Myocyte (in vitro differentiated cells): ENCODE measurements at places on chromosomes 12 and 14. TPM values are rescaled to one million over a fixed set of nuclear protein-coding genes. Genes with fewer than 3 reads are reported as not detected.

- no peak for DNase-seq
Observed at GRCh38 chr12:107844312-107844921, 69.9 kb downstream of the ASCL4 start.

DNA sequence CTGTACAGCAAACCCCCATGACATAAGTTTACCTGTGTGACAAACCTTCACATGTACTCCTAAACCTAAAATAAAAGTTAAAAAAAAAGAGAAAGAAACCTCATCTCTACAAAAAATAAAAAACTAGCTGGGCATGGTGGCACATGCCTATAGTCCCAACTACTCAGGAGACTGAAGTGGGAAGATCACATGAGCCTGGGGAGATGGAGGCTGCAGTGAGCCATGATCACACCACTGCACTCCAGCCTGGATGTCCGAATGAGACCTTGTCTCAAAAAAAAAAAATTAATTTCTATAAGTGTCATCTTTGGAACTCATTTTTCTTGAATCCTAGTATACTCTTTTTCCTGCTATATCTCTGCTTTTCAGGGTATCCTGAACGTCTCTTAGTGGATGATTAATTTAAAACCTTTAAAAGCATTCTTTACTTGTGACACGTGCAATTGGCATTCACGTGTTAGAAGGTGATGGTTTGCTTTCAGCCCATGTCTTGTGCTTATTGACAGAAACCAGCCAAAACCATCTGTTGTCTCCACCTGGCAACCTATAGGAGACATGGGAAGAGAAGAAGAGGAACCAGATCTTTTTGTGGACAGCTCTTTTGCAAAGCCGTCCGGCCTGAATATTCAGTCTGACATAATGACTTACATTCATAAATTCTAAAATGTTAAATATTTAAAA lies 30.6 kb upstream of the PPFIBP1 start:
- no peak for DNase-seq

- no peak for DNase-seq
Observed at GRCh38 chr12:4388032-4388431, 8.5 kb upstream of the FGF23 start.

DNA sequence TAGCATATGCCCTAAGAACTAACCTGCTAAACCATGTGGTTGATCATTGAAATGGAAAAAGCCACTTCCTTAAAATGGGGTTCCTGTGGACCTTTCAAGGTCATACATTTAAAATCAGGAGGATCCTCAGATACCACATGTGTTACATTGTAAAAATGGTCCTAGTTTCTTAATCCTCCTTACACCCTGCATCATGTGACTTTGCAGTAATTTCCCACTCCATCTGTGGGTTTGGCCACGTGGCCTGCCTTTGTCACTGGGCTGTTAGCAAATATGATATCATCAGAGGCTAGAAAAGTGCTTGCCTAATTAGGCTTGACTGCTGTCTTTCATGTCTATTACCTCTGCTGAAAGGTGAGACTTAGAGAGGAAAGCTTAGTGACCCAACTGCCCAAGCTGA lies 70.7 kb downstream of the CMKLR1 start:
- DNase-seq: no peak

Gene INHBE
- 12.2 and 15.7 TPM in 2 replicates for total RNA-seq

Gene GDF3
- not detected in 2 replicates for total RNA-seq

Gene CMKLR1
- 10.6 and 15.3 TPM in 2 replicates for total RNA-seq

Gene ESRRB
- total RNA-seq: not detected in 2 replicates
